ENCODE measurements at places on chromosomes 3 and 15. TPM values are rescaled to one million over a fixed set of nuclear protein-coding genes. Genes with fewer than 3 reads are reported as not detected.

TGM4 gene
- total RNA-seq = not detected

ADAMTSL3 gene
- not detected for total RNA-seq

RTP4 gene
- 1.4 TPM for total RNA-seq

MOBP gene
- not detected for total RNA-seq

GNL3 gene
- 134 TPM for total RNA-seq

LSG1 gene
- total RNA-seq = 45.1 TPM

GOLGA8G gene
- total RNA-seq = not detected

ARGFX gene
- total RNA-seq = not detected

MITF gene
- 6.6 TPM for total RNA-seq

MYO9A gene
- total RNA-seq = 35.5 TPM

CPNE9 gene
- not detected for total RNA-seq

PPCDC gene
- 19.3 TPM for total RNA-seq

TMEM207 gene
- total RNA-seq = not detected

ECE2 gene
- not detected for total RNA-seq

SLC30A4 gene
- 11.6 TPM for total RNA-seq

PYGO1 gene
- total RNA-seq = 6.1 TPM

BTLA gene
- total RNA-seq = not detected
